Naive thymus-derived CD8-positive, alpha-beta T cell (primary cell): ENCODE measurements at places on chromosomes 1 and 21.
A peak's percentile ranks its signal among the peaks of the same experiment; 100 is the strongest.

- peak overlapping the region; percentile 94 for H3K4me3 ChIP-seq
- no peak for DNase-seq
- peak overlapping the region; percentile 98 for H3K27ac ChIP-seq
- peaks cover 27% of the 10 kb centered on the region for H3K4me1 ChIP-seq
- H3K27me3 ChIP-seq, result no peaks in the 10 kb centered on the region
- H3K36me3 ChIP-seq, result no peaks in the 10 kb centered on the region
These were observed 636 bp downstream of the INTS3 start for GRCh38 chr1:153728305-153729066.

DNA sequence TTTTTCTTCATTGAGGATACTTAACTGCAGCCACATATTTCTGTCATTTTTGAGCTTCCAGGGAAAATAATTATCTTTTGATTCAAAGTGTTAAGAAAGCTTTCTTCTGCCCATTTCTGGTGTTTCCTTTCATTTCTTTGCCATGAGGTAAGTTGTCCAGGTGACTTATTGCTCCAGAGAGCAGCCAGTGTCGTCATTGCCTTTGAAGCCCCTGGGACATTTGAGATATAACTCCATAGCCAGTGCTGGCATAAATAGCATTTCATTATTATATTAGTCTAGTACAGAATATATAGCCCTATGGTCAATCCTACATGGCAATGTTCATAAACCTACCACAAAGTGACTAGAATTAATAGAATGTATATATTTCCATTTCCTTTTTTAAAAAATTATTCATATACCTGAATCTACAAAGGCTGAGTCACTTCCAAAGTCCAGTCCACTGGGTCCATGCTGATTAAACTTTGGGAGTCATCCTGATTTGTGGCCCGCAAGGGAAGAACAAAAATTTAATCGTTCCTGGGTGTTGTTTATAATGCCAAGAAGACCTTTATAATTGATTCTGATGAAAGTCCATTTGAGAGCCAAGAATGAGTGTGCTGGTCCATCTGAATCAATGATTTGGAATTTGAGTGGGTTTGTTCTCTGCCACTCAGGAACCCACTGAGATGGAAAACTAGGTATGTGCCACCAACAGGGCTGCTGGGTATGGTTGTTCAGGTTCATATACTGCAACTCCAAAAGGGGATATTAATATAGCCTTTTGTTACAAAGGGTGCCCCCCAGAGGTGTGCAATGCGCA, 221.8 kb upstream of the PLXNA2 start:
- no peak for DNase-seq
- H3K36me3 ChIP-seq, result no peaks in the 10 kb centered on the region
- no peaks in the 10 kb centered on the region for H3K4me1 ChIP-seq
- peaks cover 8% of the 10 kb centered on the region for H3K27me3 ChIP-seq
- H3K4me3 ChIP-seq, result no peak overlapping the region

- H3K4me1 ChIP-seq, result peaks cover 19% of the 10 kb centered on the region
- H3K4me3 ChIP-seq, result no peak overlapping the region
- no peak for DNase-seq
- no peaks in the 10 kb centered on the region for H3K27me3 ChIP-seq
These were observed 178.2 kb downstream of the VPS13D start for GRCh38 chr1:12407962-12408454.

- DNase-seq, result no peak
- H3K27me3 ChIP-seq, result peaks cover 22% of the 10 kb centered on the region
- H3K36me3 ChIP-seq, result no peaks in the 10 kb centered on the region
- H3K4me1 ChIP-seq, result no peaks in the 10 kb centered on the region
These were observed 252.8 kb downstream of the FOXD2 start for GRCh38 chr1:47690341-47691250.

- H3K27me3 ChIP-seq, result peaks cover 7% of the 10 kb centered on the region
- H3K4me3 ChIP-seq, result no peak overlapping the region
These were observed 17.8 kb upstream of the FAM131C start for GRCh38 chr1:16091296-16091695.

DNA sequence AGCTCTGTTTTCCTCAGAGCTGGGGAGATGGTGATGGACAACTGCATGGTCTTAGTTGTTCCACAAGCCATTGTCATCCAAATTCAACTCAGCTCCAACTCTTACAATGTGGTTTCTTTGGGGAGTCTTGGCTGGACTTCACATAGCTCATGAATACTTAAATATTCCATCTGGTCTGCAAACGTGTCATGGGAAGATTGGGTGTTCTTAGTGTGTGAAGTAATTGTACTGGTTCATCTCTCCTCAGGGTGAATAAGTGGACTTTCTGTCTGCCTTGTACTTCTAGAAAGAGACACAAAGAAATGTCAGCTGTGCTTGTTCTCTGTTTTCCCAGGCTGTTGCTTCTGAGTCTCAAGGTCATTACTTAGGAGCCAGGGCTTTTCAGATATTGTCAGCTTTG, 106.6 kb downstream of the VPS13D start:
- H3K27me3 ChIP-seq, result no peaks in the 10 kb centered on the region
- peaks cover 67% of the 10 kb centered on the region for H3K36me3 ChIP-seq
- peaks cover 16% of the 10 kb centered on the region for H3K4me1 ChIP-seq
- no peak for DNase-seq
- no peak overlapping the region for H3K4me3 ChIP-seq

DNA sequence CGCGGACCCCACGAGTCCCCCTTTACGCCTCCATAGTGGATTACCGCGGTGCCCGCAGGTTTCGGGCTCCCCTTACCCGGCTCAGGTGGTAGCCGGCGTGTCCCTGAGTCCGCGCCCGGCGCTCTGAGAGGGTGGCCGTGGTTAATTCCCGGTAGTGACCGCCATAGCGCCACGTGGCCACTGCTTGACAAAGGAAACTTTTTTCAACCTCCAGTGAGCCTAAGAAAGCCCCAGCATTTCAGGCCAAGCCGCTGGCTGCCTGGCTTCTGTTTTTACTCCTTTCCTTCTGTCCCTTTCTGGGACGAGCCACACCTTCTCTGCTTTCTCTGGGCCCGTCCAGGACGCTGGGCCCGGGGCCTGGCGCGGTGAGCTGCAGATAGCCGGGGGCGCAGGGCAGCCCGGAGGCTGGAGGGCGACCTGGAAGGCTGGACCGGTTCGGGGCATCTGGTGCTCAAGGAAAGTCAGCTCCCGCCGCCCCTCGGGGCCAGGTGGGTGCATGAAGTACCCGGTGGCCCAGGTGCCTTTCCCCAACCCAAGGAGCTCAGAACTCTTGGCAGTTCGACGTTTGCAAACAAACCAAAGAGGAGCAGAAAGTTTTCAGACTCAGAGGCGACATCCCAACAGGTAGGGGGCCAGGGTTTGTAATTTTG, 540 bp upstream of the C1orf198 start:
- H3K4me1 ChIP-seq, result peaks cover 28% of the 10 kb centered on the region
- H3K4me3 ChIP-seq, result peak overlapping the region; percentile 92
- H3K27ac ChIP-seq, result no peak overlapping the region
- H3K36me3 ChIP-seq, result no peaks in the 10 kb centered on the region
- DNase-seq, result no peak

DNA sequence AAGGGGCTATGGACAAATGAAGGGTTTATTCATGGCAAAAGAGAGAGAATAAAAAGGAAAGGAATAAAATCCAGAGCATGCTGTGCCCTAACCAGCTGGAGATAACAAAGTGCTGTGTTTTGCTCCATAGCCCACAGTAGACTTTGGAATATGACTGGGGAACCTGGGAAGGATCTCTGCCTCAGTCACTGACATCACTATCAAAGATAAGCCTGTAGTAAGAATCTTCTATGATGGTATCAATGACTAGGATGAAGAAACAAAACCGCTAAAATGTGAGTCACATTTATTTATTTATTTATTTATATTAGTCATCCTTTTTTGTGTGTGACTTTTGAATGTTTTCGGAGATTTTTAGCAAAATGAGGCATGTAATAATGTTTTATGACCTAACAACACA, 56.3 kb downstream of the NVL start:
- H3K36me3 ChIP-seq, result peaks cover 20% of the 10 kb centered on the region
- H3K27ac ChIP-seq, result no peak overlapping the region
- no peak overlapping the region for H3K4me3 ChIP-seq
- H3K27me3 ChIP-seq, result no peaks in the 10 kb centered on the region

GRCh38 chr1:12485231-12486058, 132.6 kb downstream of the DHRS3 start:
- DNase-seq, result no peak
- H3K4me1 ChIP-seq, result peaks cover 16% of the 10 kb centered on the region
- peaks cover 5% of the 10 kb centered on the region for H3K36me3 ChIP-seq
- peak overlapping the region; percentile 19 for H3K27ac ChIP-seq
- no peaks in the 10 kb centered on the region for H3K27me3 ChIP-seq

DNA sequence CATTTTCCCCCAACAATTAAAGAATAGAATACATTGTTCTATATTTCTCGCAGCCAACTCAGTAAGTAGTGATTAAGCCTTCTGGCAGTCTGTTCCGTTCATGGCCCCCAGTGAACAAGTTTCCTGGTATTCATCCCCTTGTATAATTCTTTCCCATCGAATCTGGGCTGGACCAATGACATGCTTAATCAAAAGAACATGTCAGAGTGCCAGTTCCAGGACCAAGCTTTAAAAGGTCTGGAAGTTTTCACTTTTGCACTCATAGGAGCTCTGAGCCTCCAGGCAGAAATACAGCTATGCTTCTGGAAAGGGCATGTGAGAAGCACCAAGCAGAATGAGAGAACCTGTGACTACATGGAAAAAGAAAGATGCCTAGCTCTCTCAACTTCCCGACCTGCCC, 22.5 kb upstream of the DPYD start:
- peak overlapping the region; percentile 4 for H3K27ac ChIP-seq
- peaks cover 20% of the 10 kb centered on the region for H3K4me1 ChIP-seq

- no peaks in the 10 kb centered on the region for H3K36me3 ChIP-seq
- no peak overlapping the region for H3K27ac ChIP-seq
- DNase-seq, result no peak
- no peak overlapping the region for H3K4me3 ChIP-seq
- no peaks in the 10 kb centered on the region for H3K4me1 ChIP-seq
- H3K27me3 ChIP-seq, result peaks cover 1% of the 10 kb centered on the region
These were observed 138.4 kb downstream of the ADSS2 start for GRCh38 chr1:244313346-244313745.

DNA sequence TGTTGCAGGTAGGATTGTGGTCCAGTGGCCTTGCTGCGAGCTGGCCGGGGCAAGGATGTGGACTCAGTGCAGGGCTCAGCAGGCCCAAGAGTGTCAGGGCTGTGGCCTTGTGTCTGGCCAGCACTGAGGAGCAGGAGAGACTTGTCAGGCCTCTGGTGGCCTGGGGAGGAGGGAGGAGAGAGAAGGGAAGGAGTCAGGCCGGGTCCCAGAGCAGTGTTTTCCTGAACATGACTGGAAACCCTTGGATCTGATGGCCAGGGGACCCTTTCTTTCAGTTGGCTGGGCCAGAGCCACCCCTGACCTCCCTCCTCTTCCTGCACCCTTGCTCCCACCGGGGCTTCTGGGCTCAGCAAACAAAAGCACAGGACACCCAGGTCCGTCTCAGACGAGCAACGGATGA, 5.1 kb downstream of the IBA57 start:
- H3K27ac ChIP-seq, result no peak overlapping the region
- no peaks in the 10 kb centered on the region for H3K27me3 ChIP-seq
- H3K4me3 ChIP-seq, result no peak overlapping the region
- H3K4me1 ChIP-seq, result peaks cover 17% of the 10 kb centered on the region

- H3K4me1 ChIP-seq, result peaks cover 19% of the 10 kb centered on the region
- H3K4me3 ChIP-seq, result no peak overlapping the region
- H3K36me3 ChIP-seq, result no peaks in the 10 kb centered on the region
- DNase-seq, result no peak
- H3K27ac ChIP-seq, result no peak overlapping the region
- H3K27me3 ChIP-seq, result no peaks in the 10 kb centered on the region
These were observed 4.5 kb upstream of the PRDX1 start for GRCh38 chr1:45526135-45526644.

DNA sequence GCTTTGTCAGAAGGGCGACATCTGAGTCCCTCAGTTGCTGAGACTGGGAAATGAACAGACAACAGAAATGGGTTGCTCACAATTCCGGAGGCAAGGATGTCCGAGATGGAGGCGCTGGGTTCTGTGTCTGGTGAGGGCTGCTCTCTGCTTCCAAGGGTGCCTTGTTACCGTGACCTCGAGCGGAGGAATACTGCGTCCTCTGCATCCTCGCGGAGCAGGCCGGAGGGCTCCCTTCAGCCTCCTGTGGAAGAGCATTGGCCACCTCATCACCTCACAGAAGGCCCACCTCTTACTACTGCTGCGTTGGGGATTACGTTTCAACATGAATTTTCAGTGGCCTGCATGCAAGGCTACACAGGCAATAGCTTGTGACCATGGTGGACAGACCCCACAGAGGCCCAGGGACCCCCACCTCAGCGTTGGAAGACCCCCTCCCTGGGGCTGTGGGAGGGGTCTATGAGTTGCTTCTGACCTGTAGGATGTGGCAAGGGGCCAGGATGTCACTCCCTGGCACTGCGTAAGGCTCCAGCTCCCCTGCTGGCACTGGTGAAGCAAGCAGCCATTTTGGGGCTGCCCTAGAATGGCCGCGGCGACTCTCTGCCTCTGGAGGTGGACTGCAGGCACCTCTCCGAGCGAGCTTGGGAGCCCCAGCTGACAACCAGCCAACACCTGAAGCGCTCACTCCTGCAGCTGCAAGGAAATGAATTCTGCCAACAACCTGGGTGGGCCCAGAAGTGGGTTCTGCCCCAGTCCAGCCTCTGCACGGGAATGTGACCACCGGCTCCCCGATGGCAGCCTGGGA, 36.3 kb upstream of the COL6A1 start:
- H3K4me1 ChIP-seq, result no peaks in the 10 kb centered on the region
- H3K4me3 ChIP-seq, result no peak overlapping the region
- H3K27ac ChIP-seq, result no peak overlapping the region
- H3K36me3 ChIP-seq, result no peaks in the 10 kb centered on the region

DNA sequence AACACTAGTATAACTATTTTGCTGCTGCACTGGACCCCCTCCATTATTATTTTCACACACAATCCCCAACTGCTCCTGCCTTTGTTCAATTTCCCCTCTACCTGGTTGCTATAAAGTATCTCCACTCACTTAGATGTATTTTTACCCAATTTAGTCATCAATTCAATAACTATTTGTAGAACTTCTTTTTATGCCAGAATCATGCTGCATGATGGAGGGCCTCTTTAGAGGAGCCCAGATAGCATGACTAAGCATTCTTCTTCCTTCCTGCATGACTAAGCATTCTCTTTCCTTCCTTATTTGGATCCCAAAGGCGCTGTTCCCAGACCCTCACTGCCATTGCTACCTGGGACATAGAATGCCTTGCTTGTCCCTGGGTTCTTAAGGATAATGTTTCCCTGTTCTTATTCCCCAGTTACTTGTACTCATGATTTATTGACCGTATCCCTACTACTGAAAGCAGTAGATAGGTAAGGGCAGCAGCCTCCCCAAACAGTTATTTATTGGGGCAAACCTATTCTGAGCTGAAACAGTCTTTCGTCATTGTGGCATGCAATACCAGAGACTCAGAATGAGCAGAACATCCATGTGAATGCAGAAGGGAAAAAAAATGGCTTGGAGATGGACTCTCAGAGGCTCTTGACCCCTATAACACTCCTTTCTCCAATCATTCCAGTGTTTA, 89.3 kb upstream of the AKT3 start:
- H3K4me3 ChIP-seq, result no peak overlapping the region
- no peaks in the 10 kb centered on the region for H3K4me1 ChIP-seq
- no peak for DNase-seq
- no peak overlapping the region for H3K27ac ChIP-seq
- no peaks in the 10 kb centered on the region for H3K27me3 ChIP-seq

- no peaks in the 10 kb centered on the region for H3K36me3 ChIP-seq
- DNase-seq, result no peak
- no peaks in the 10 kb centered on the region for H3K27me3 ChIP-seq
- peaks cover 54% of the 10 kb centered on the region for H3K4me1 ChIP-seq
These were observed 740 bp downstream of the DSTYK start for GRCh38 chr1:205210756-205211168.
